ENCODE measurements at places on chromosomes 6 and 20.

DNA sequence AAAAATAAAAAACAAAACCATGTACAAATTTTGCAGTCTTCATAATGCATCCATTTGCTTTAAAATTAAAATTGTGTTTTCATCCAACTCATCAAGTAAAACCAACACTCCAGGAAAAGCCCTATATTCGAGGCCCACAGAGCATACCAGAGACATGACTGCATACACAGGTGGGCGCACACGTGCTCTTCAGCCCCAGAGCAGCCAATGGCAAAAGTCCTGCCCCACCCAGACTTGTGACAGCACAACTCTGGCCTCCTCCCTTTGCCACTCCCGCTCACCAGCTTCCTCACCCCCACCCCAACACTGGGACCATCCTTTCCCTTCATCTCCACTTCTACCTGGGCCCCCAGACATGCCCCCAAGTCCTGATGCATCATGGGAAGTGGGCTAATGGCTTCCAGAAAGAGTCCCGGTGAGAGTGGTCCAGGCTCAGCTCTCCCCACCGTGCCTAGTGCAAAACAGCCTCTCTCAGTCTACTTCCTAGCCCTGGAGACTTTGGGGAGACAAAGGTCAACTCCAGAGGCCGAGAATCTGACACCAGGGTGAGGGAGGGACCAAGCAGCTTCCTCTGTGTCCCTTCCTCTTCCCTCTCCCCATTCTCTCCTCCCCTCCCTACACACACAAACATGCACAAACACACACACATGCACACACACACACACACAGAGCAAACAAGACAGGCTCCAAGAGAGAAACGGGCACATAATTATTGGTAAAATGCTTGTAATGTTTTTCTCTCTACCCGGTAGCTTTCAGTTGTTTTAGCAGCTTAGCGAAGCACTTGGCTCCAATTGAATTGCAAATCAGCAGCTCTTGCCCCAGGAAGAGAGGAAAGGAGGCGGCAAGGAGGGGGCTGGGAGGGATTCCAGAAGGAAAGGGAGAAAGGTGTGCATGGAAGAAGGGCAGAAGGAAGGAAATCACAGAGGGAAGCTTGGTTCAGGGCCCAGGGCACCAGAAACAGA is 14.3 kb downstream of the GRM4 start:
- no peak for DNase-seq

DNA sequence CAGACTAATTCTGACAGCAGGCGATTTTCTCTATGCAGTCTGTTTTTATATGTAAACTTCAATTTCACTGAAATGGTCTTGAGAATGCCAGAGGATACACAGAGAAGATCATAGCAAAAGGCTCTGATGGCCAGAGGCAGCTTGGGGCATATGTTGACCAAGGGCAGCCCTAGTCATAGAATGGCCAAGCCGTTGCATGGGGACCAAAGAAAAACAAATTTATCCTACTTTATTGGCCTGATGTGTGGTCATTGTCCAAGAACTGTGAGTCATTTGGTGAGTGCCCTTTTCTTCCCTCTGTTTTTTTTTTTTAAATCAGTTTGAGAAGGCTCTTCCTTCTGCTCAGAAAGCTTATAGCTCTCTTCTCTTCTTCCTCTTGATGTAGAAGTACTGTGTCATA is 5.8 kb downstream of the HDGFL1 start:
- DNase-seq, result no peak

GRCh38 chr6:79373246-79373645 is 138.8 kb upstream of the HMGN3 start:
- no peak for DNase-seq

- no peak for DNase-seq
Observed at GRCh38 chr6:38166411-38167240, 347.1 kb downstream of the ZFAND3 start.

DNA sequence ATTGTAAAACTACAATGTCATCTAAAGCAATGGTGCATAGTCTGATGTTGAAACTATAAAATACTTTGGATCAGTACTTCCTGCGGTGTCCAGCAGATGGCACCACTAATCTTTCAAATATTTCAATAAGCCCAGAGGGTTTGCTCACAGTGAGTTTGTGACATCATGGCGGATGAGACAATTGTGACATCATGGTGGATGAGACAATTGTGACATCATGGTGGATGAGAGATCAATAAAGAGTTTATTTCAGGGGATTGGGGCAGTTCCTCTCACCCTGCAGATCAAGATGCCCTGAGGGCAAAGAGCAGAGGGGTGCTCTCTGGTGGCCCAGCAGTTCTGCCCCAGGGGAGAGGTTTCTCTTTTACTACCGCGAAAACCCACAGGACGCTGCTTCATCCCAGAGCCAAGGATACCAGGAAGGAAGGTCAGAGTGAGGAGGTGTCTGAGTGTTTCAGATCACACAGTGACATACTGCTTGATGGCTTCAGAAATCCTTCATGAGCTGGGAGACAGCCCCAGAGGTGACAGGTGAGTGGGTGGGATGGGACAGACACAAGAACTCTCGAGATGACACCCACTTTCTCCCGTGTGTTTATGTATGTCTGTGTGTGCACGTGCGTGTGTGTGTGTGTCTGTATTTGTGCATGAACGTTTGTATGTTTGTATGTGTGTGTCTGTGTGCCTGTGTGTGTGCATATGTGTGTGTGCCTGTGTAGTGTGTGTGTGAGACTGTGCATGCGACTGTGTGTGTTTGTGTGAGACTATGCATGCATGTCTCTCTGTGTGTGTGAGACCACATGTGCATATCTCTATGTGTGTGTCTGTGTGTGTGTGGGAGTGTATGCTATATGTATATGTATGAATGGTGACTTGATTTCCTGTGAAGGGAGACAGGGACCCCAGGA is 7.3 kb upstream of the ULBP2 start:
- DNase-seq, result peak; percentile 39

- DNase-seq, result no peak
Observed at GRCh38 chr6:27795697-27796494, 116.3 kb downstream of the OR2B2 start.

DNA sequence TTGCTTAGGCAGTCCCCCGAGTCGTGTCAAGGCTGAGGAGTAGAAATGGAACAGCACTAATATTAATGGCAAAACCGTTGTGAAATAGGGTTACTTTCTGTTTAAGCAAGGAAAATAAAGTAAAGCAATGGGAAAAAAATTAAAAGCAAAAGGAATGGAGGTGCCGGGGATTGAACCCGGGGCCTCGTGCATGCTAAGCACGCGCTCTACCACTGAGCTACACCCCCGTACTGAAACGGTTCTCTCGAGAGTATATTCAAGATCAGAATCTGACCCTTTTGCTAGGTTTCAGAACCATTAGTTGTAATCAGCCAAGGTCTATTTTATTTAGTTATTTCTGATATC is 85.5 kb downstream of the TRIM27 start:
- peak; percentile 38 for DNase-seq

DNA sequence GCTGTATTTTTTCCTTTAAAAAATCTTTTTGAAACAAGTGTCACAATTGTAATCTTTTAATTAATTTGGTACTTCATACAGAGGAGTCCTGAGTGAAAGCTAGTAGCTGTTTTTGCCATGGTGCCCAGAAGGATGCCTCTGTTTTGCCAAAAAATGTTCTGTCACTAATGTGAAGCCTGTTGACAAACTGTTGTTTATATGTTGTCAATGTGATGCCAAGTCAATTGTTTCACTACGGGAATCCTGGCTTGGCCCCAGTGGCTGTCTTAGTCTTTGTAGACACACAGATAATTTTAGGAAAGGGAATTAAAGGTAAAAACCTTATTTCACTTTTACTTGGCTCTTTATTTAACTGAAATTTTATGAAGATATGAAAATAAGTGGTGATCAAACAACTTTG is 706.4 kb upstream of the MMS22L start:
- DNase-seq, result no peak

DNA sequence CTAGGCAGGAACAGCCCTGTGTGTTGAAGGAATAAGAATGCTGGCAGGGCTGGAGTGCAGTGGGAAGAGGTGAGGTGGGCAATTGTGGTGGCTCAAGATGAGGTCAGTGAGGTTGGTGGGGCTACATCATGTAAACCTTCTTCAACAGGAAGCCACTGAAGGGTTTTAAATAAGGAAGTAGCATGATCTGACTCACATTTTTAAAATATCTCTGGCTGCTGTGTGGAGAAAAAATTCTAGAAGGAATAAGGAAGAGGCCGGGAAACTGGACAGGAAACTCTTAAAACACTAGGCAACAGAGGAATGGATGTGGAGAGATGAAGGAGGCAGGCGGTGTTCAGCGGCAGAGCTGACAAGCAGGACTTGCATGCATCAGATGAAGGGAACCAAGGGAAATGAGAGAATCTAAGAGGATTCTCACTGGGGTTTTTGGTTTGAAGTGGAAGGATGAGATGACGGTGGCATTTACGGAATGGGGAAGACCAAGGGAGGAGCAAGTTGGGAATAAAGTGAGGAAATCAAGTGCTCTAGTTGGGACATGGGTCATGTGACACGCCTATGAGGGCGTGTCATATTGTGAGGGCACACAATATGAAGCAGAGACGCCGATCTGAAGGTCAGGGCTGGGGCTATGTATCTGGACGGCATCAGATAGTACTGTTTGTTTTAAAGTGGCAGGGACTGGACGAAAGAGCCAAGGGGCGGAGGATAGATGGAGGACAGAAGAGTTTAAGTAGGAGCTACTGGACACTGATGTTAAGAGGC is 18.2 kb downstream of the TMEM242 start:
- DNase-seq, result no peak

GRCh38 chr6:166813461-166813860 is 142.9 kb downstream of the RNASET2 start:
- no peak for DNase-seq

GRCh38 chr6:27176096-27176495 is 71.4 kb upstream of the PRSS16 start:
- no peak for DNase-seq

DNA sequence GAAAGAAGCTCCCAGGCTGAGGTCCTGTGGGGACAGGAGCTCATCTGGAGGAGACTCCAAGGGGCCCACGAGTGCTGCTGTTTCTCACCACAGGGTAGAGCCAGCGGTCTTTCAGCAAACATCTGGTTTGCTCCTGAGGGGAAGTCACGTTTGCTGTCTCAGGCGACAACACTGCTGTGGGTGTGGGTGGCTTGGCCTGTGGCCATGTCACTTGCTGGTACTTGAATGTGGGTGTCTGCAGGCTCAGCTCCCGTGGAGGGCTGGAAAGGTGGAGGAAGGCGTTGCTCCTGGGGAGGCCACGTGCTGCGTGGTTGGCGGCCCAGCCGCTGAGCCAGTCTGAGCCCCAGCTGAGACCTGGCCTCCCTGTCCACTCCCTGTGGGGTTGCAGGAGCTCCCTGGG is 52.8 kb upstream of the MPC1 start:
- no peak for DNase-seq

DNA sequence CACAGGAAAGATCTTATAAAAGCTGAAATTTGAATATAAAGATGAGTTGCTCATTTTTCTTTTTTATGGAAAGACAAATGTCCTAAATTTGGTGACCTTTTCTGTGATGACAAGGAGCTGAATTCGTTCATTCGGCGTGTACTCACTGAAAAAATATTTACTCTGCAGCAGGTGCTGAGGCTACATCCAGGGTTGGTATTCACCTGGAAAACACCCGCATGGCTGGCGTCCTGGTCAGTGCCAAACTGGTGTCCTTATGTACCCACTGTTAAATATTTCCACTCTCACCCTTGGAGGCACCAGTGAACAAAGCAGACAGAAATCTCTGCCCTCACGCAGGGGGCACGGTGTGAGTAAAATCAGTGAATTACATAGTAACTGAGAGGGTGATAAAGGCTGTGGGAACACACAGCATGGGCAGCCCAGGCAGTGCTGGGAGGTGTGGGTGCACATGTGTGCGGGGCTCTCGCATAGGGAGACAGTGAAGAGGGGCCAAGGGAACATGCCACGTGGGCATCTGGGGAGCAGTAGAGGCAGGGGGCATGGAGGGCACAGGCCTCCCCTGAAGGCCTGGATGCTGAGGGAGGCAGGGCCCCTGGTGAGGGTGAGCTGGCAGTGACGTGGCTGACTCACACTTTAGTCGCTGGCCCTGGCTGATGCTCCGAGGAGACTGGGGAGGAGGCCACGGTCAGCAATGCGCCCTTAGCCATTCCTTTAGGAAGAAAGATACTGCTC is 89.7 kb downstream of the INSM1 start:
- no peak for DNase-seq

GRCh38 chr6:87873556-87873955 is 171.5 kb upstream of the AKIRIN2 start:
- DNase-seq, result no peak

DNA sequence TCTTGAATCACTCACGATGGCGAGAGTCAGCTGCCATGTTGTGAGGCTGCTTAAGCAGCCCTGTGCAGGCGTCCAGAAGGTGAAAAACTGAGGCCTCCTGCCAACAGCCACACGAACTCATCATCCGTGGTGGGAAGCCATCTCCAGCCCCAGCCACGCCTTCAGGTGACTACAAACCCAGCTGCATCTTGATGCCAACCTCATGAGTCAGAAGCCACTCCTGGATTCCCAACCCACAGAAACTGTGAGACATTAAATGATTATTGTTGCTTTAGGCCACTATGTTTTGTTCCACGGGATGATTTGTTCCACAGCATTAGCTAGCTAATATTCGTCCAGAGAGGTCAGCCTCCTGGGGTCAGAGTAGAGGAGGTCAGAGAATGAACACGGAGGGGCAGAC is 80.5 kb downstream of the SNX5 start:
- DNase-seq, result no peak

DNA sequence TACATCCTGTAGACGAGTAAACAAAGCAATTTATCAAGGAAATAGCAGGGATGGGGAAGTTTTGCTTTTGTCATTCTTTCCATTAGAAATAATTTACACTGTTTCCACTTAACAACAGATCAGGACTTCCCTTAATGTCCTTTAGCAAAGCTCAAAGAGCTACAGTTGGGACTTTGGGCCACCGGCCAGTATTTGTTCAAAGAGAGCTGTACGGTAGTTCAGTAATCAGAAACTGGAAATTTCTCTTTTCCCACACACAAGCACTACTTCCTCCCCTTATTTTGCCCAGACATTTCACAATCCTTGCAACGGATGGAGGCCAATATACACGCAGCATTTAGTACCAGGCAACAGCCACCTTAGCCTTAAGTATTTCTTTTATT is 12.1 kb upstream of the HINT3 start:
- DNase-seq, result no peak

DNA sequence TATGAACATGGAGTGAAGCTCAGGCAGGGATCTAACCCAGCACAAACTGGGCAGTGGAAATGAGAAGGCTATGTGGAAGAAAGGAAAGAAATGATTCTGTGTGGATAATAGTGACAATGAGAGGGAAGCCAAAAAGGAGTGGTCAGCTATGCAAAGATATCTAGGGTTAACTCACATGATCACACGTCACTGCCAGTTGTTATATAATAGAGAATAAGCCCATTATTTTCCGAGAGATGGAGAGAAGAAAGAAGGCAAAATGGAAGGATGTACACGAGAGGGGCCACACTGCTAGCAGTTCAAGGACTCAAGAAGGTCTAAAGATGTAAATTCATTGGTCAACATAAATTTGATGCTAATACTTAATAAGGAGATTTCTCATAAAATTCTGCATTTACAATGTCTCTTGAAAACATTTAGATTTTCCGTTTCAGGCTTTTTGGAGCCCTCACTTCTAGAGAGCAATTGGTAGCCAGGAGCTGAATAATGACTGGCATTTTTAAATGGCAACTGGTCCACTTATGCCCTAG is 18.8 kb upstream of the RCAN2 start:
- no peak for DNase-seq
